NCI-H187 (cell line): ENCODE measurements at places on chromosomes 12 and 14.
A peak's percentile ranks its signal among the peaks of the same experiment; 100 is the strongest.

DNA sequence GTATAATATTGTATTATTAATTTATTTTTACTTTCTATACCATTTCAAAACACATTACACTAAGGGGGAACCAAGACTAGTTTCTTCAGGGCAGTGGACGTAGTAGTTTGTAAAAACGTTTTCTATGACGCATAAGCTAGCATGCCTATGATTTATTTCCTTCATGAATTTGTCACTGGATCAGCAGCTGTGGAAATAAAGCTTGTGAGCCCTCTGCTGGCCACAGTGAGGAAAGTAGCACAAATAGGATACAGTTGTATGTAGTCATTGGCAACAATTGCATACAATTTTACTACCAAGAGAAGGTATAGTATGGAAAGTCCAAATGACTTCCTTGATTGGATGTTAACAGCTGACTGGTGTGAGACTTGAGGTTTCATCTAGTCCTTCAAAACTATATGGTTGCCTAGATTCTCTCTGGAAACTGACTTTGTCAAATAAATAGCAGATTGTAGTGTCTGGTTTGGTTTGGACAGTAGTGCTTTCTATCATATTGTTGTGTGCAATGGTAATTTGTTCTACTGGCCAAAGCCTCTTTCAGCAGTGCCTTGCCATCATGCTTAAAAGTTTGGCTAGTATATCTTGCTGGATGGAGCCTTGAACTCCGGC, 24.3 kb upstream of the PLEKHD1 start:
- DNase-seq = peak; percentile 60

GRCh38 chr12:46266382-46266791, 2.5 kb downstream of the SLC38A1 start:
- no peak for DNase-seq

DNA sequence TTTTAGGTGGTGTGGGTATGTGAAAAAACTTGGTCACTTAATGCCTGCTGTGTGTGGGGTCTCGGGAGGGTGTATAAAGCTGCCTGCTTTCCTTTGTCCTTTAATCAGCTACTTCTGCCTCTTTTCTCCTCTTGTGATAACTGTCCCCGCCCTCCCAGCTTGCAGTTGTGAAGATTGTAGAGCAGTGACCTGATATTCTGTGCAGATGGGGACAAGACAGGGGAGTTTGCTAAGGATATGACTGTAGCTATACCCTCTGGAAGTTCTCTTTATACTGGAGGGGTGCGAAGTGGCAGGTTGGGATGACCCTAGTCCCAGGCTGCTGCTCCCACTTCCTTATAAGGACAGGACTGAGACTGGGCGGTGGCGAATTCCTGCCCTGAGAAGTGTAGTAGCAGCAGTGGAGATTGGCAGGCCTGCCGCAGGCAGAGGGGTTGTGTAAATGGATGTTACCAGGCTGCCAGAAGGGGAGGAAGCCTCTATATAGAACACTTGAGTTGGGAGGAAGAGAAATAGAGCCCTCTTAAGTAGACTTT, 835 bp downstream of the MYL6 start:
- DNase-seq = no peak

GRCh38 chr14:47585447-47585846, 90.0 kb downstream of the MDGA2 start:
- no peak for DNase-seq

DNA sequence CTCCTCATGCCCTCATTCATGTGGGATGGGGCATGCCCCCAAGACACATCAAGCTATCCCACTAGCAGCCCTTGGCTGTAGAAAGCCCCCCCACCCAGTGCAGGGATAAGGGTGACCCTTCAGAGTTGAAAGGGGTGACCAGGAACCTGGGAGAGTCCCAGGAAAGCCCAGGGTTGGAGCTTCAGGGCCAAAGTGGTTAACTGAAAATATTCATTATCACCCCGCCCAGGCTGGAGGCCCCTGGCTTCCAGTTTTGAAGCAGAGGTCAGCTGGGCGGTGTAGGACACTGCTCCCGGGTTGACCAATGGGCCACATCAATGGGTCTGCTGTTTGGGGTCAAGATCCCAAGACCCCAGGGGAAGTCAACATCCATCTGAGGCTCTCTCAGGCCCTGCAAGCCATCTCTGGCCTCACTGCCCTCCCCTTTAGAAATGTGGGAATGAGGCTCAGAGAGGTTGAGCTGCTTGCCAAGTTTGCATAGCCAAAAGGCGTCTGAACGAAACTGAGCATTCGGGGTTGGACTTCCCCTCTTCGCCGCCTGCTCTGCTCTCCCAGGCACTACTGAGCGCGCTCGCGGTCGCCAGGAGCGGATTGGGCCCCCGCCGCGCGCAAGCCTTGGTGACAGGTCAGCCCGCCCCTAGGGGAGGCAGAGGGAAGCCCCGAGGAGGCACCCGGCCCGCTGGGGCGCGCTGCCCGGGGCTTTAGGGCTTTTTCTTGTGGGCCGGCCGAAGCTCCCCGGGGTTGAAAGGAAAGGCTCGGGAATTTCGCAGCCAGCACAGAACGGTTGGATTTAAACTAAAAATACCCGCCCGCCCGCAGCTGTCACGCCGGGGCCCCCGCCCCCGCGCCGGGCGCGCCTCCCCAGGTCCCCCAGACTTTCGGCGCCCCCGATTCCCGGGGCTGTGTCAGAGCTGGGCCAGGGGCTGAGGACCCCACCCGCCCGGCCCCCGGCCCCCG, 576 bp downstream of the SYNE3 start:
- DNase-seq = peak; percentile 37

DNA sequence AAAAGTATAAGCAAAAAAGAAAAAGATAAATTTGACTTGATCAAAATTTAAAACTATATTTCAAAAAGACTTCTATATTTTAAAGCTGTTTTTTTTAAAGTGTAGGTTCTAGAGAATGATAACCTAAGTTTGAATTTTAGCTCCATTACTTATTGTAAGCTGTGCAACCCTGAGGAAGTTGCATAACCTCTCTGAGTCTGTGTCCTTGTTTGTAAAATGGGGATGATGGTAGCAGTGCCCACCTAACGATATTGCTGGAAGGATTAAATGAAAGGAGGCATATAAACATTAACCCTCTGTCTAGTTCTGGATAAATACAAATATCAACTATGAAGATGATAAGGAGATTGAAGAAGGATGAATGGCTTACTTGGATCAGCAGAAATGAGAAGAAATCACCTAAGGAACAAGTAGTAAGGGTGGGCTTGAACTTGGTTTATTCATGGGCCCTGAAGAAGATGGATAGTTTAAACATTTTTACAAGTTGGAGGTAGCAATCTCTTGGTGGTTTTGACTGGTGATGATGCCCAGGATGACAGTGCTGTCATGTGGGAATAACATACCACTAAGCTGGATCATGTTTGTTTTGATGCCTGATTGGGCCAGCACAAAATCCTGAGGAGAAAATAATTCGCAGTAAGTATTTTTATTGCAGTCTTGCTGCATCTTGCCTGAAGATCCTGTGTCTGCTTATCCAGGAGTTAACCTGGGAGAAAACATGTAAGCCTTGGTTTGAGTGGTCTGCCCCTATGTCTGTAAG, 35.0 kb downstream of the TXNRD1 start:
- no peak for DNase-seq

- no peak for DNase-seq
Measured at GRCh38 chr12:110073049-110073831, 24.9 kb upstream of the C12orf76 start.

DNA sequence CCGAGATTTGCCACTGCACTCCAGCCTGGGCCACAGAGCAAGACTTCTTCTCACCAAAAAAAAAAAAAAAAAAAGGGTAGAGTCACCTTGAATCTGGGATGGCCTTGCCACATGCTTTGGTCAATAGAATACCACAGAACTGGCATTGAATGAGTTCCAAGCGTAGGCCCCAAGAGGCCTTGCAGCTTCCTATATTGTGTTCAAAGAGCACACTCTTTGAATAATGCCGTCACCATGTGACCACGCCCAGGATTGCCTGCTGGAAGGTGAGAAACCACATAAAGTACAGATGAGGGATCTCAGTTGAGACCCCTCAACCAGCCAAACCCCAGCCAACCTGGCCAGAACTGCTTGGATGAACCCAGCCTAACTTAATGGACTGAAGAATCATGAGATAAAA, 239.2 kb upstream of the AMIGO2 start:
- DNase-seq = no peak

DNA sequence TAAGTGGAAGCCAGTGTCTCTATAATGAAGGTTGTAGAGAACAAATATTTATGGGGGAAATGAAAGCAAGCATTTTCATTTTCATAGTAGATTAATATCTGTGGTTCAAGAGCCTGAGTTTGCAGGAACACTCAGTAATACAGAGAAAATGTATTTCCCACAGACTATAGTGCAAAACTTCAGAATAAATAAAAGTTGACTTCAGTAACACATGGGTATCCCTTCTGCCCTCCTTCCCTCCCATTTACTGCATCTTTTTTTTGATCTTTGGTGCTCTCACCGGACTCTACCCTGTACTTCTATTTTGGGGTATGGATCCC, 75.3 kb upstream of the AMN1 start:
- DNase-seq = no peak

DNA sequence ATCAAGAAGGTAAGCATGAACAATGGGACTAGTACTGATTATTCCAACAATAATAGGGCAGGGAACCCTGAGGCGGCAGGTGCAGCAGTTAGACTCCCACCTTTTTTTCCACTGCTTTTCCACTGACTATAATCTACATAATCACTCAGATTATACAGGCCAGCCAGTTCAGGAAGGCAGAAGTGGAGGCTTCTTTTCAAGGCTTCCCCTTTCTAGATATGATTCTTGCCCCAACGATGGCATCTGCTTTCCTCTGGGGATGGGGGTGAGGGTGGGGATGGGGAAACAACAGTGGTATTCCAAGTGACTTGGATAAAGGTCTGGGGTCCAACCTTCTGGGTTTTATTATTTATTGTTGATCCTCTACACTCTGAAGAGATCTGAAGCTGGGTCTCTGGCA, 331 bp downstream of the NCKAP1L start:
- no peak for DNase-seq

DNA sequence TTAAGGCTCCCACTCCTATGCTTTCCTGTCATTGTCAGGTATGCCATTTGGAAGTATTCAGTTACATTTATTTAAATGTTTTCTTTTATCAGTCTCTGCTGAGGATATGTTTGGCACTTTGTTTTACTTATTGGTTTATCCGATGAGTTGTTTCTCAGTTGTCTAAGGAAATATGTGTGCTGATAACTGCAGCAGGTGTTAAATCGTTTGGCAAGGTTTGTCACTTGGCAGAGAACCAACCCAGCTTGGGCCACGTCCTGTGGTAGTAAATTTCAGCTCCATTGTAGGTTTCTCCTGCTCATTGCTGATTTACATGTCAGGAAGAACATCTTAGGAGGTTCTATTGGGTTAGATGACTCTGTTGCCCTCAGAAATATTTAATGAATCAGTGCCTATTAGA, 22.0 kb upstream of the MGST1 start:
- DNase-seq = no peak

DNA sequence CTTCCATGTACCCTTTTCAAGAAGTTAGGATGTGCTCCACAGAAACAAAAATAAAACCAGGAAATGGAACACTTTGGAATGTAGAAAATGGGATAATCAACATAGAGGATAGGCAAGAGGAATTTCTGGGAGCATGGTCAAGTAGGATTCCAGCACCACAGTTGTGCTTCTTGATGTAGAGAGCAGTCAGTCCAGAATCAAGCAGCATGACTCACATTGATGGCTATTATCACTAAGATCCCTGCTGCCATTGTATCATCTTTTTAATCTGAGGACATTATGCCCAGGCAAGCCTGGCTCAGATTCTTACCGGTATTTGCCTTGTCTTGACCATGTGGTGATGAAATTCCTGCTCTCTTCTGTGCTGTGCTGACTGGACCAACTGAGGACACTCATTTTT, 5.7 kb downstream of the ETFRF1 start:
- no peak for DNase-seq

GRCh38 chr14:51929166-51929565, 60.2 kb upstream of the RTRAF start:
- no peak for DNase-seq

DNA sequence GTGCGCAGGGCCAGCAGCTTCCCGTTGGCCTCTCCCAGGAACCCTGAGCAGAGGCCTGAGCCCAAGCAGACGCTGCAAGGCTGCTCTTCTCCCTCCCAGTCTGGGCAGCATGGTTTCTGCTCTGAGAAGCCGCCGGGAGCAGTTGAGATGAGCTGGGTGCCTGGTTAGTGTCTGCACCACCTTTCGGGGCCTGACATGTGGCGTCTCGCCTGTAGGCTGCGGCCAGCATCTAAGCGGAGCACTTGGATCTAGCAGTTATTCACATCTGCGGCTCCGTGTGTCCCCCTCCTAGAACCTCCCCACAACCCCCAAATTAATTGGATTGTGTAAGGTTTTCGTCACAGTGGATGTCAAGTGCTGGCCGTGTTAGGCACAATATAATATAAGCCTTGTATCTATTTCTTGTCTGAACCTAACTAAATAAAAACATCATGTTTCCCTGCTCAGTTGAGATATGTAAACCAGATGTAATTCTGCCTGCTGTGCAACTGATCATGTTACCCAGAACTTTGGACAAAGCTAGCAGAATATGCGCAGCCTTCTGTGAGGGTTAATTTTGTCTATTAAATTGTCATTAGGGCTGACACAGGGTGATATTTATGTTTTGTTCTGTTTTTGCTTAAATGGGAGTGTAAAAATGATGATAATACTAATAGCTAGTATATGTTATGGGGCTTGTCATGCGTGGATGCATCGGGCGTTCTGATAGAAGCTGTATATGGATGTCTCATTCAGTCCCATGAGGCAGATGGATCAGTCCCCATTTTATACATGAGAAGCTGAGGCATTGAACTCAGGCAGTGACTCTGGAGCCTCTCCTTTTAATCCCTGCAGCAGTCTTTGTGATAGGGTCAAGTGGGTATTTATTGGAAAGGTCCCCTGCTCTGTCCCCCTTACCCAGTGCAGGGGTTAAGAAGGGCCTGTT, 45.8 kb downstream of the ELK3 start:
- DNase-seq = no peak
